ENCODE measurements at places on chromosomes 3 and 15.

- DNase-seq, result no peak
Observed at GRCh38 chr3:141795276-141795675, 32.1 kb downstream of the GRK7 start.

- DNase-seq, result no peak
Observed at GRCh38 chr3:193945143-193945542, 190.8 kb upstream of the HES1 start.

GRCh38 chr3:55686426-55687254 lies 199.5 kb upstream of the WNT5A start:
- DNase-seq, result no peak

DNA sequence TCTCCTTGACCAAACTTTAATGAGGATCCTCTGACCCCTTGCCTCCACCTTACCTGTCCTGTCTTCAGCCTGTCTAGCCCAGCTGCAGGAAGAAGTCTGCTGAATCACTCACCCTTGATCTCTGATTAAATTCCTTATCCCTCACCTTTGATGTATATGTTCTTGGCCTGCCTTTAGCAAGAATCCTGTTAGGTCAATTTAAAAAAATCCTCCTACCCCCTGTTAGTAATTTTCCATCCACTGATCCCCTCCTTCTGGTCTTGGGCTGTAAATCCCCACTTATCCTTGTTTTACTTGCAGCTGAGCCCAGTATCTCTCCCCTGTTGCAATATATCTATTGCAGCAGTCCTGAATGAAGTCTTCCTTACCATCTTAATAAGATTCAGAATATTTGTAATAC lies 39.0 kb downstream of the MYH15 start:
- DNase-seq, result no peak

DNA sequence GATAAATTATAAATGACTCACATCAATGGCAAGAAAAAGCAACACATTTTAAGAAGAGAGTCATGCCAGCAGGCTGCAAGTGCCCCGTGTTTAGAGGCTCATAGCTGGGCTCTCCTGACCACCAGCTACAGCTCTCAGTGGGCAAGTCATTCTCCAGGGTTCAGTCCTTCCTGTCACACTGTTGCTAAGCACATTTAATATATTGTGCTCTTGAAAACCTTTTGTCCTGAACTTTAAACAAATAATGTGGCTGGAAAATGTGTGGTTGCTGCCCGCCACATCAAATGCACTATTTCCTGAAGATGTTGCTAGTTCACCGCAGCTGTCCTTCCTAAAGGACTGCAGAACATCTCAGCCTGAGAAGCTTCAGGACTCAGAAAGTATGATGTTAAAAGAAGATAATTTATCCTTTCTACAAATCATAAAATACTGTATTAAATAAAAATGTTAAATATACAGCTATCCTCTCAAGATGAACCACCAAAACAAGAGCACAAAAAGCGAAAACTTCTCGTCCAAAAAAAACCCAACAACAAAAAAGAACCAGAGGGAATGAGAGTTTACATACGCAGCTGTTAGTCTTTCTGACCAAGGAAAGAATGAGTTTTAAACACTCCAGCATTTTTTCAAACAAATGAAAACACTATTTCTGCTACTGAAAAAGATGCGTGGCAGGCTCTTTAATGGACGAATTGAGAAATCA lies 951 bp downstream of the TARS3 start:
- peak; percentile 48 for DNase-seq

GRCh38 chr3:66598168-66598567 lies 97.3 kb upstream of the LRIG1 start:
- DNase-seq, result no peak

GRCh38 chr3:89572261-89572660 lies 464.8 kb downstream of the EPHA3 start:
- DNase-seq, result no peak

DNA sequence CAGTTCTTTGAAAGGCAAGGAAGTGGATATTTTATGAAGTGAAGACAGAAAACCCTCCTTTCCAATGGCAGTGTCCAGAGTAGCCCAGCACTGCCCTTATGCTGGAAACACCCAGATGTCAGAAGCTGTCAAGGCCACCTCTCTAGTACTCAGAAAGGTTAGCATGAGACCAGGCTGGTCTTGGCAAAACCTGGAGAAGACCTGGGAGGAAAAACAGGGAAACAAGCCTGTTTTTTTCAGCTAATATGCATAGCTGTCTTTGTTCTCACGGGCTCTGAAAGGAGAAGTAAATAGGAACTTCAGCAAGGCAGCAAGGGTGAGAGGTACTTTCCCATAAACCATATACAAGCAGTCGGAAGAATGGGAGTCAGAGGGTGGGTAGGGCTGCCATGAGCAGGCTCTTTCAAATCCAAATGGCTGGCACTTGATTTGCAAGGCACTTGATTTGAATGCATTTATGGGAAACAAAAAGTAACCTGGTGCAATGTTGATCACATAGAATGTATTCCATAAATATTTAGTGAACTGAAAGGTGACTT lies 55.8 kb downstream of the HEG1 start:
- no peak for DNase-seq

DNA sequence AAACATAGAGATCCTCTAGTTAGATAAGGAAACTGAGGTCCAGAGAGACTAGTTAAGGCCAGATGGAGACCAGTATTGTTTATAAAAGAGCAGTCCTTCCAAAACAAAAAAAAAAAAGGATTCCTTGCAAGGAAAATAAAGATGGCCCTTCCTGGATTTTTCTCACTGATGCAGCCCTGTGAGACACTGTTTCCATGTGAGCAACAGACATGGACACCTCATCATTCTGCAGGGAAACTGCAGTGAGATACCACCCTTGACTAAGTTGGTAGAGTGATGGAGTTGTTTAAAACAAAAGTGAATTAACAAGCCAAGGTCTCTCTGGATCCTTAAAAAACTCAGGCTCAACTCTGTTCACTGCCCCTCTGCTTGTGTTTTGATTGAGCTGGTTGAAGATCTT lies 65.6 kb upstream of the MYZAP start:
- DNase-seq, result no peak

DNA sequence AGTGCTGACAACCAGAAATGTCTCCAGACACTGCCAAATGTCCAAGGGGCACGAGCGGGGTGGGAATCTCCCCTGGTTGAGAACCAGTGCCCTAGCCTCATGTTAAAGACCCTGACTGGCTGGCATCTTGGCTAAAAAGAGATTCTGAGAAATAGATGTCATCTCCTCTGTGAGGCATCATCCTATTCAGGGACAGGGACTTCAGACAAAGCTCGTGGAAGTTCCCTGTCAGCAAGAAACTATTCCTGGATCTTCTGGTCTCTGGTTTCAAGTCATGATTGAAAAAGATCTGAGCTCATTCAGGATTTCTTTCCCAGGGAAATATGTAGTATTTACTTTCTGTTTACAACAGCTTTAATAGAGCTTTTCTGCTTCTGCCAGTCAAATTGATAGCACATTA lies 10.8 kb downstream of the WDR5B start:
- no peak for DNase-seq

GRCh38 chr3:8506571-8507061 lies 5.0 kb downstream of the LMCD1 start:
- no peak for DNase-seq

GRCh38 chr3:94082391-94082937 lies 19.6 kb downstream of the NSUN3 start:
- DNase-seq, result no peak

- no peak for DNase-seq
Observed at GRCh38 chr3:2765002-2765579, 345.1 kb downstream of the IL5RA start.

DNA sequence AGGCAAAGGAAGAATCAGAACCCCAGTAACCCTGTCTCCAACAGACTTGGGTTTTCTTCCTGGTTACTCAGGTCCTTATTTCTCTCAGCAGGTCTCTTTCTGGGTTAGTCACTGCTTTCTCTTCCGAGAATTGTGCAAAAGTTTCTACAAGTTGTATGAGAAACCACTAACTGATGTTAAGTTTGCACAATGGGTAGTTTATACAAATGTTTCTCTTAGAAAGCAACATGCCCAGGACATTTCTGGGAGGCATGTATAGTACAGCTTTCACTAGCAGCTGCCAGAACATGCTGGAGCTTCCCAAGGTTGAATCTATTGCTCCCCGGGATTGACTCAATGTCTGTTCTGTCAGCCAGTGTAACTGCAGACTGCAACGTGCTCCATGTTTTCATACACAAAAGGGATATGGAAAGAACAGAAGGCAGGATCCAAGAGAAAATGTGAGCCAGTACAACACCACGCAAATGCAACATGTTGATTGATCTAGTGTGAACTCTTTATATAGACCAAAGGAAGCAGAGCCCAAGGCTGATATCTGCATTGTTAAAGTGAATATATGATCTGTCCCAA lies 887.8 kb downstream of the MCTP2 start:
- no peak for DNase-seq

DNA sequence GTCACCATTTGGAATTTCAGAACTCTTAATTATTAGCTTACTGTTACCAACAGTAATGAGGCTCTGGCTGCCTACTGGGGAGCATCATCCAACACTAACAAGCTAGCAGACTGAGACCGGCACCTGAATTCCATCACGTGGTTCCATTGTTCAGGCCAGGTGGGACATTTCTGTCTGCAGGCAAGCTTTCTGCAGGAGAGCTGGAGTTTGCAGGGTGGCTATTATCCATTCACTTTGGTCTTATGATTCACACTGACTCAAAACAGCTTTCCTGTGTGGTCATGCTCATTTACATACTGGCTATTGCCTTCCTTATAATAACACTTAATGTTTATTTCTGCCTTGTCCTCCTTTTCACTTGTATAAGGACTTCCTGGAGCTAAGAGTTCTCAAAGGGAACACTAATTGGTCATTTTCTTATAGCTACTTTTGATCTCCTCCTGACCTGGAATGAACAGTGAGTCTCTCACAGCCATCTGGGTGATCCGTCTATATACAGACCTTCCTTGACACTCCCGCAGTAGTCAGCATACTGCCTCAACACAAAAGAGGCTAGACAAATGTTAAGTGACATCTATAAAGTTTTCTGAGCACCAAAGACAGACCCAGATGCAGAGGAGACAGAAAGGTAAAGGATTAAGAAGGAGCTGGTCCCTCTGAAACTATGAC lies 695.4 kb downstream of the FHIT start:
- peak; percentile 32 for DNase-seq

DNA sequence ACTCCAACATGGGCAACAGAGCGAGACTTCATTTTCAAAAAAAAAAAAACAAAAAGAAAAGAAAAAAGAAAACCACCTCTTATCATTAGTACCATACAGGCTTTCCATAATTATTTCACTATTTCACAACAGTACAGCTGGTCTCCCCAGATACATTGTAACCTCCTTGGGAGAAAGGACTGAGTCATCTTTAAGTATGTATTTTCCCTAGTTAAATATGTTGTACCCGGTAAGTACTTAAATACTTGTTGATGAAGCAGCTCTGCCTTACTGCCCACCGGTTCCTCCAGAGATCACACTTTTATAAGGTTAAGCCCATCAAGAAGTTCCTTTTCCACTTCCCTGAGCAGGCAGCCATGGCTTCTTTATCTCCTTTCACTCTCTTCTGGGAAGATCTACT lies 789.5 kb upstream of the CFAP20DC start:
- no peak for DNase-seq

DNA sequence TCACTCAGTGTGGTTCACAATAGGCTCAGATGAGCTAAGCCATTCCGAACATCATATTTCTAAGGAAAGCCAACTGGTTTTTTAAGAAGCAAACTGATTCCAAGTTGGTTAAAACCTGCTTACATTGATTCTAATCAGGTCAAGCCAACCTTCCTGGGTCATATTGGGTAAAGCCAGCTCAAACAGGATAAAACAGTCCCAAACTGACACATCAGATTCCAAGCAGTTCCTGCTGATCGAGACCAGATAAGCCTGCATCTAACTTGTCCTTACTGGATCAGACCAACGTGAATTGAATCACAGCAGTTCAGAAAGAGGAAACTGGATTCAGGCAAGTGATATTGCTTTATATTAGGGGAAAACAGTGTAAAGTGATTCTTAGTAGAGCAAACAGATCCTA lies 18.6 kb upstream of the THSD4 start:
- DNase-seq, result no peak

- DNase-seq, result no peak
Observed at GRCh38 chr3:17190353-17191078, 305.8 kb downstream of the PLCL2 start.

- DNase-seq, result no peak
Observed at GRCh38 chr3:126053949-126054569, 29.9 kb downstream of the SLC41A3 start.
